NCI-H226 (cell line): ENCODE measurements at places on chromosomes 3 and 15.
A peak's percentile ranks its signal among the peaks of the same experiment; 100 is the strongest.

- peak; percentile 67 for DNase-seq
These were observed 32.8 kb upstream of the ST3GAL6 start for GRCh38 chr3:98730338-98730737.

GRCh38 chr3:83011481-83011880 lies 1250.0 kb upstream of the GBE1 start:
- DNase-seq: no peak

DNA sequence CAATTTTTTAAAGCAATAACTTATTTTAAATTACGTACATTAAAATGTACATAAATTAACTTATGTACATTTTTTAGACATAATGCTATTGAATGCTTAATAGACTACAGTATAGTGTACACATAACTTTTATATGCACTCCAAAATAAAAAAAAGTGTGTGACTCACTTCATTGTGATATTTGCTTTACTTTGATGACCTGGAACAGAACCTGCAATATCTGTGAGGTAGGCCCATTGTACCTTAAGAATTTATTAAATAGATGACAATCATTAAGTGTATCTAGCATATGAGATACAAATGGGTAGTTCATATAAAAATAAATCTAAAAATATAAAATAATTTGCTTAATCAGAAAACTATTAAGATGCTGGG lies 276.7 kb downstream of the NFKBIZ start:
- DNase-seq: no peak

DNA sequence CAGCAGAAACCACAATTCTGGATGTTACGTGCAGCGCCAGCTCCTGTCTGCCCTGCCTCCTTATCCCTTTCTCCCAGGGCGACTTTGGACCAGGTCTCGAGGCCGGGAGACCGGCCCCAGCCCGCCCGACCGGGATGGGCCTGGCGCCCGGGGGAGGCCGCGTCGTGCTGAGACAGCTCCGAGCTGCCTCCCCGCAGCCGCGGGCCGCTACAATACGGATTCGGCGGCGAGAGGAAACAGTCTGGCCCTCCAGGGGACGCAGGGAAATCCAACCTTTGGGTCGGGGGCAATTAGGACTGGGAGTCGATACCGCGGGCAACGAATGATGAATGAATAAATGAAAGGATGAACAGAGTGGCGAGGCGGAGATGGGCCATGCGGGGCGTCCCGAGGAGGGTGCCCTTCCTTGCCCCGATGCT lies 537 bp downstream of the GRAMD2A start:
- no peak for DNase-seq

DNA sequence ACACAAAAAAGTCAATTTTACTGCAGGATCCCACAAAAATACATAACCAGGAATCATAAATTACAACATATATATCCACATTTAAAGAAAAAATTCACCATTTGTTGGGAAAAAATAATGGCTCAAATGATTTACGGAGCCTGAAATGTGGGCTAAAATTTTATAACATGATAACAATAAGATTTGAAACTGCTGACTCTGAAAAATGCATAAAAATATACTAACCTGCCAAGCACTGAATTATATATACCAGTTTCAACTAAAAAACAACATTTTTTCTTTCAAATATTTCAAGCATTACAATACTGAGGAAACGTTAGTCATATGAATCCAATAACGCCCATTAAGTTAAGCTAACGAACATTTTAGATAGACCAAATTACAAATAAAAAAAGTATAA lies 12.2 kb upstream of the MYO5C start:
- DNase-seq: no peak
